Effector CD8-positive, alpha-beta T cell (primary cell): ENCODE measurements at places on chromosomes 11 and 22.

- no peak for DNase-seq
Measured at GRCh38 chr11:71433648-71434450, 14.3 kb downstream of the DHCR7 start.

- no peak for DNase-seq
Measured at GRCh38 chr11:46181843-46182424, 60.7 kb upstream of the PHF21A start.

GRCh38 chr11:76257074-76257719, 50.9 kb upstream of the WNT11 start:
- no peak for DNase-seq

DNA sequence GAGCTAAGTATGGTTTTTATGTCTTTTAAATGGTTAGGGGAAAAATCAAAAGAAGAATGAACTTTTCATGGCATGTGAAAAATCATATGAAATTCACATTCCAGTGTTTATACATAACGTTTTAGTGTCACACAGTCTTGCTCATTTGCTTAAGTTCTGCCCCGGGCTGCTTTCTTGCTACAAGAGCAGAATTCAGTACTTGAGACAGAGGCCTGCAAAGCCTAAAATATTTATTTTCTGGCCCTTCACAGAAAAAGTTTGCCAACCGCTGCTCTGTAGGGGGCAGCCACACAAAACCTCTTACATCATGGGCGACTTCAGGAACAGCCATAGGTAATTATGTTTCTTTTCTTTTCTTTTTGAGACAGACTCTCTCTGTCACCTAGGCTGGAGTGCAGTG, 1.0 kb upstream of the ATG2A start:
- DNase-seq = no peak

DNA sequence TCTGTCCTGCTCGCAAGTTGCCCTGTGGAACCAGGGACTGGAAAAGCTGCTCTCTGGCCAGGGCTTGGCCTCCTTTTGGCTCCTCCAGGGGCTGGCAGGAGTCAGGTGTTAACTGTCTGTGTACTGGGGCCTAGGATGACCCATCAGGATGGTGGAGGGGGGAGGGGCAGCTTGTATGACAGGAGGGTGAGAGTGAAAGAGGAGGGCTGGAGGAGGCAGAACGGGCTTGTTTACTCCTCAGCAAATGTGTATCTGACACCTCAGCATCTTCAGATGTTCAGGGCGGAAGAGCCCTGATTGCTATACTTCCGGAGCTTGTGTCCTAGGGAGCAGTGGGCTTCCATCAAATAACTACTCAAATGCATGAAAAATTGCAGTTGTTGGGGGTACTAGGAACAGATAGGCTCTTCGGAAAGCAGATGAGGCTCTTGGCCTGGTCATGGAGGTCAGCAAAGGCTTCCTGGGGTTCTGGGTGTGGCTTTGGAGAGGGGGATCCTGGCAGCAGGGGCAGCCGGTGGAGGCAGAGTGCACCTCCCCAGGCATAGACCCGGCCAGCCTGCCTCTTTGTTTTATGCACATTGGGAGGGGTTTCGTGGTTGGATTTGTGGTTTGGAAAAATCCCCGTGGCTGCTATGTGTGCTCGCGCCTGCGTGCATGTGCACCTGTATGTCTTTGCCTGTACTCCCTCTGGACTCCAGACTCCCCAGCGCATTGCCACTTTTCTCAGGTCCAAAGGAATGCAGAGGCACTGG, 31.2 kb downstream of the CD82 start:
- DNase-seq = peak; percentile 37

- DNase-seq = no peak
Measured at GRCh38 chr11:43124272-43124935, 187.4 kb upstream of the API5 start.

- DNase-seq = no peak
Measured at GRCh38 chr11:10461276-10461790, 6.3 kb downstream of the AMPD3 start.

GRCh38 chr22:24101966-24102365, 79.3 kb upstream of the SUSD2 start:
- no peak for DNase-seq

- no peak for DNase-seq
Measured at GRCh38 chr22:30627471-30627870, 8.1 kb upstream of the SLC35E4 start.

DNA sequence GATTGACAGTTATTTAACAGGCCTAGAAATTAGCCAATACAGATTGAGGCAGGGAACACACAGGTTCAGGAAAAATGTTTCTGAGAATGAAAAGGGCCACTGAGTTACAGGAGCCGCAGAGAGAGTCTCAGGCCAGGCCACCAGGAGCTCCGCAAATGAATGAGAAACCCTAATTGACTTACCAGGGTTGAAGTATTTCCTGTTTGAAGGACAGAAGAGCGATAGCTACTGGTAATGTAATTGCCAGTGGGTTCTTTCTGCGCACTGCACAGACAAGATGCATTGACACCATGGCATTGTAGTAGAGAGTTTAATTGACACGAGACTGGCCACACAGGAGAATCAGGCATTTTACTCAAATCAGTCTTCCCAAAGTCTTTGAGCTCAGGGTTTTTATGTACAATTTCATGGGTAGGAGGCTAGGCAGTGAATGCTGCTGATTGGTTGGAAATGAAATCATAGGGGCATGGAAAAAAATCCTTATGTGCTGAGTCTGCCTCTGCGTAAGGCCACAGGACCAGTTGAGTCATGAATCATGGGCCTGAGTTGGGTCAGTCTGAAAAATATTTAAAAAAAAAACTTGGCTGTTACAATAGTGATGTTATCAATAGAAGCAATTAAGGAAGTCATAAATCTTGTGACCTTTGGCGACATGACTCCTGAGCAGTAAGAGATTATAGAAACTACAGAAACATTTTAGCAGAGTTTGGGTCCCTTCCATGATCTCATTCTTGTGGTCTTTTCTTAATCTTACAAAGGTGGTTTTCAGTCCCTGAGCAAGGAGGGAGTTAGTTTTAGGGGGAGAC, 203.8 kb downstream of the CASP12 start:
- no peak for DNase-seq

- no peak for DNase-seq
Measured at GRCh38 chr11:92159931-92160330, 64.7 kb upstream of the FAT3 start.

DNA sequence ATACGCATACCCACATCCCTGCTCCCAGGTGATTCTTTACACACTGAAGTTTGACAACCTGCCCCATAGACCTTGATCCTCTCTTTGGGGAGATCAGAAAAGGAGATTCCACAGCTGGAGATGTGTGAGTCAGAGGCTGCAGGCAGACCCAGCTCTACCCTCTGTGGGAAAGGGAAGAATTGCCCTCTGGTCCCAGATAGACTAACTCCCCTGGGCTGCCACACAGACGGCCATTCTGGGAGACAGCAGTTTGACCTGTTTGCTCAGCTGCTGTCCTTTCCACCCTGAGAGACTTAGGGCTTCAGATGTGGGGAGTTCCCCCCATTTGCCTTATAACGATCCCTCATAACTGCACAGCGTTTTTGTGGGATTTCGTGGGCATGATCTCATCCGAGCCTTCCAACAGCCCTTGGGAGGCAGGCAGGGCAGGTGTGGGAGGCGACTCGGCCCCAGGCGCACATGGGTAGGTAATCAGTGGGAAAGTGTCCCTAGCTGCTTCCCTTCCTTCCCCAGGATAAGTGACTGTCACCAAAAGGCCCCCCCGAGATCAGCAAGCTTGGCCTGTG, 14.1 kb downstream of the FAM83F start:
- DNase-seq = no peak

- DNase-seq = no peak
Measured at GRCh38 chr11:75796091-75796435, 18.9 kb upstream of the UVRAG start.

- DNase-seq = no peak
Measured at GRCh38 chr11:118918686-118919280, 6.9 kb downstream of the BCL9L start.

- no peak for DNase-seq
Measured at GRCh38 chr22:48717076-48717810, 1110.4 kb downstream of the BRD1 start.

DNA sequence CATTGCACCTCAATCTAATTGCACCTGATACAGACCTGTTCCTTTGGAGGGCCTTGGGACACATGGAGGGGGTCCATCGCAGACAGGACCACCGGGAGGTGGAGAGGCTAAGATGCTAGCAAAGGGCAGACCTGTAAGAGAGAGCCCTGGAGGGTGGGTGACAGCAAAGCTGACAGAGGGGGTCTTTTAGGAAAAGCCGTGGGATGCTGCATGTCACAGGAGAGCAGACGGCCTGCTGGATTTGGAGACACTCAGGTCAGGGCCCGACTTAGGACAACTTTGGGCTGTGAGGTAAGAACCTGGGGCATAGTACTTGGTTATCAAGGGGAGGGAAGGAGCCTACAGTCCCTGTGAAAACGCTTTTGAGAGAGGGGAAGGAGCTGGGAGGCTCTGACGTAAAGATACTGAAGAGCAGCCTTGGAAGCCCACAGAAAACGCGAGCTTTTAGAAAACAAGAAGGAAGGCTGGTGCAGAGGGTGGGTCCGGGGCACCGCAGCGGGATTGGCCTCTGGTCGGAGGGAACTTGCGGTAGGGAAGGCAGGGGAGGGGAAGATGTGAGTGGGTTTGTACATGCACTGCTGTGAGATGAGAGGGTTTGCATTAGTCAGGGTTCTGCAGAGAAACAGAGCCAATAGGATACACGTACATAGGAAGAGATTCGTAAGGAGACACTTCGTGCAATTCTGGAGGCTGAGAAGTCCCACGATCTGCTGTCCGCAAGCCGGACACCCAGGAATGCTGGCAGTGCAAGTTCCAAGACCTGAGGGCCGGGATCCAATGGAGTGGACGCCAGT, 868.5 kb downstream of the TBC1D22A start:
- no peak for DNase-seq

DNA sequence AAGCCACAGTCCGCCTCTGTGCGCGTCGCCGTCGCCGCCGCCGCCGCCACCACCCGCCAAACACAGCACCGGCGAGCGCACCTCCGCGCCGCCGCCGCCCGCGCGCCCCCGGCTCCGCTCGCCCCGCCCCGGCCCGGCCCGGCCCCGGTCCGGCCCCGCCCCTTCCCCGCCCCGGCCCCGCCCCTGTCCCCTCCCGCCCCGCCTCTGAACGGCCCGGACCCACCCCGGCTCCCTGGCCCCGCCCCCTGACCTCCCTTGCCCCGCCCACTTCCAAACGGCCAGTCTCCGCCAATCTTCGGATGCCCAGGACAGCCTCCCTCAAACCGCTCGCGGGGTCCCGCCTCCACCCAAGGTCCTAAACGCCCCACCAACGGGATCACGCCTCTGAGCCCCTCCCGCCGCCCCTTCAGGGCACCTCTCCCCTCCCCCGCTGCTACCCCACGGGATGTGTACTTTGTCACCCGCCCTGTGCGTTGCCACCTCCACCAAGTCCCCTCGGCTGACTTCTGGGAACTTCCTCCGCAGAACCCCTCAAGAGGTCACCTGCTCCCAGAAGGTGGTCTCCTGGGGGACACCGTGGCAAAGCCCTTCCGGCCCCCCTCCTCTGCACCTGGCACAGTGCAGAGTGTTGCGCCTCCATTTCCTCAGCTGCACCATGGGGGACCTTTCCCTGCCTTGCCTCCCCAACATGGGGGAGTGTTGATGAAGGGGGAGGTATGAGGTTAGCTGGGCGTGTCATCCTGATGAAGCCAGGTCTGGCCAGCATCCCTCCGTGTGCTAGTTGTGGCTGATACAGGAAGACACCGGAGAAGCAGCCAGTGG, at the start of gene KIAA0930:
Gene KIAA0930 (minus strand): TSS at position 85 of the 822 bp plus-strand sequence. CDS start 191 bp downstream, outside the sequence.
- DNase-seq = peak; percentile 86

- no peak for DNase-seq
Measured at GRCh38 chr11:135002236-135002635, 590.2 kb upstream of the B3GAT1 start.

DNA sequence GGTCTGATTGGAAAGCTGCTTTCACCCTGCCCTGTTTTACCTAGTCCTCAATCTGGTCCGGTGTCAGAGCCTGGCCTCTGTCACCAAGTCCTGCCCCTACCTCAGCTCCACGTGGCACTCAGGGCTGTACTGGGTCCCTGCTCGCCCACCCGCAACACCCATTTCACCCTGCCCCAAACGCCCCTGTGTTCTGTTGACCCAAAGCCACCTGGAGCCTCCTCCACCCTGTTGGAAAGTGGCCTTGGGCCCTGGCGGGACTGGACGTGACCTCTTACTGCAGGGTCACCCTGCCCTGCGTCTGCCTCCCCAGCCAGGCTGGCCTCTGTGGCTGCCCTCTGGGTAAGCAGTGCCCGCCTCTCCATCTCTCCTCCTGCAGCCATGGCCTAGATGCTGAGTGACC, 21.5 kb upstream of the BRSK2 start:
- DNase-seq = no peak

GRCh38 chr11:104148706-104149105, 15.2 kb downstream of the PDGFD start:
- no peak for DNase-seq

- DNase-seq = no peak
Measured at GRCh38 chr22:20433191-20433590, 4.4 kb downstream of the SCARF2 start.

DNA sequence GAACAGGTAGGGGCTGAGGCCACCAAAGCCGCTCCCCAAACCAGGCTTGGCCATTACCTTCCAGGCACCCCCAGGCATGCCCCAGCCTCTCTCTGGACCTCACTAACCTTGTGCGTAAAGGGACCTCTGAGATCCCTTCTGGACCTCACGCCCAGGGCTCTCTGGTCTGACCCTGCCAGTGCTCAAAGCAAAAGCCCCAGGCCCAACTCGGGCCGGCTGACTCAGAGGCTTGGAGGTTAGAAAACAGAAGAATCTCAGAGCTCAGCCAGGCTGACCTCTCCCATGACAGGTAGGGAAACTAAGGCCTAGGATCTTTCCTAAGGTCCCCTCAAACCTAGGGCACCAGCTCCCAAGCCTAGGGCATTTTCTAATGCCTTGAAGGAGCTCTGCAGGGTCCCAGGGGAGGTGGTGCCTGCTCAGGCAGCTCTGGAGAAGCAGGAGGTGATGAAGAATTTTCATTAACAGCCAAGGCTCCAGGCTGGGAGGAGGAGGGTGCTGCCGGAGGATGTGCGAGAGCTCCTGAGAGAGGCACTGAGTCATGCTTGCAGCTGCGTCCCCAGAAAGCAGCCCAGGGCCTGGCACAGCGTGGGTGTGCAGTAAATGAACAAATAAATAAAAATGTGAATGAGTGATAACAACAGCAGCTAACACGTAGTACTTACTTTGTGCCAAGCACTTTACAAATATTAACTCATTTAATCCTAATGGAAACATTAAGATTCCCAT, 25.6 kb downstream of the ARRB1 start:
- DNase-seq = no peak

GRCh38 chr11:19723572-19724342, 11.1 kb downstream of the NAV2 start:
- no peak for DNase-seq

DNA sequence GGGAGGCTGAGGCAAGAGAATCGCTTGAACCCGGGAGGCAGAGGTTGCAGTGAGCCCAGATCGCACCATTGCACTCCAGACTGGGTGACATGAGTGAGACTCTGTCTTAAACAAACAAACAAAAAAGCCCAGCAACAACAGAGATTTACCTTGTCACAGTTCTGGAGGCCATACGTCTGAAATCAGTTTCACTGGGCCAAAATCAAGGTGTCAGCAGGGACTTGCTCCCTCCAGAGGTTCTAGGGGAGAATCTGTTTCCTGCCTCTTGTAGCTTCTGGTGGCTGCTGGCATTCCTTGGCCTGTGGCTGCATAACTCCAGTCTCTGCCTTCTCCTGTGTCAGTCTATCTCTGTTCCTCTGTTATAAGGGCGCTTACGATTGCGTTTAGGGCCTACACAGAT, 1.5 kb downstream of the DDX10 start:
- no peak for DNase-seq

GRCh38 chr22:41943661-41944209, 3.2 kb downstream of the CENPM start:
- no peak for DNase-seq
